ENCODE measurements at places on chromosomes 13 and 19.

GRCh38 chr19:35303357-35303915 is 11.5 kb downstream of the MAG start:
- DNase-seq = no peak

GRCh38 chr13:34863360-34864135 is 78.5 kb upstream of the NBEA start:
- no peak for DNase-seq

GRCh38 chr13:67632590-67632989 is 402.5 kb upstream of the PCDH9 start:
- no peak for DNase-seq

GRCh38 chr19:23286477-23286876 is 36.3 kb upstream of the ZNF724 start:
- DNase-seq = no peak

- DNase-seq = no peak
Observed at GRCh38 chr19:589693-590395, at the start of gene HCN2. TSS of gene HCN2 (plus strand) at chr19:589881. CDS start at chr19:589946, 65 bp downstream.

DNA sequence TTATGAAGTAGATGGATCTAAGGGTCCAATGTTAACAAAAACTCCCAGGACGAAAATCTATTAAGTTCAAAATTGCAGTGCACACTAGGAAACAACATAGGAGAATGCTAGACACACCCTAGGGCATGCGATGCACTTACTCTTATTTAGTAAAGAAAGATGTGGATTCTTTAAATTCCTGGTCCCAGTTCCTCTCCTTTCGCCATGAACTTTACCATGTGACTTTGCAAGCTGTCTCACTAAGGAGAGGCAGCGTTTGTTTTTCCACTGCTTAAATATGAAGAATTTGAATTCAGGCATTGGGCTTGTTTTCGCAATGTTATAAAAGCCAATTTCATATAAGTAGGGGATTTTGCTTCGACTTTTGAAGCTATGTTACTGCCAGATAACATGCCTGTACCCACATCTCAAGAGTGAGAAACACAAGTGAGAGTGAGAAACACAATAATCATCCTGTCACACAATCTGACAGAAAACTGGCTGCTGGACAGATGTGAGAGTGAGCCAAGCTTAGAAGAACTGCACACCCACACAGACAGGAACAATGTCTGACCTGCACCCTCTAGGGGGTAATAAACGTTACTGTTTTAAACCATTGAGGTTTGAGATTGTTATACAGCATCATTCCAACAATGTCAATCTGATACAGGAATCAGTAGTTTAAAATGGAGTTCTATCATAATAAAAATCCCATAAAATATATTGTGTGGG is 1308.4 kb downstream of the SLITRK5 start:
- DNase-seq = no peak

DNA sequence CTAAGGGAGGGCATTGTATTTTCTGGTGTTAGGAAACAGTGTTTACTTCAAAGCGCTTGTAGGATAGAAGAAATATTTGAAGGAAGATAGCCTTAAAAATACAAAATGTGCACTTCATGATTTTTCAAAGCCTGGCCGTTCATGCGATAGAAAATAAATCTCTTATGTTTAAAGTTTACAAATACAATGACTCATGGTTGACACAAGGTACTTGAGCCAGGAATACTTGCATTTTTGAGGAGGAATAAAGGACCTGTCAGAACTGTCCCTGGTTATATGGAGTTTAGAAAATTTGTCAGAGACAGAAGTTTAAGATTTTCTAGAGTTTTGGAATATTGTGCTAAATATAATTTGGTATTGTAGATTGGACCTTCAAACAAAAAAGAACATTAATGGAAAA is 1223.2 kb upstream of the SLC10A2 start:
- DNase-seq = no peak

GRCh38 chr13:39550931-39551330 is 52.1 kb downstream of the LHFPL6 start:
- DNase-seq = no peak

GRCh38 chr13:39835253-39835652 is 179.8 kb downstream of the COG6 start:
- DNase-seq = peak; percentile 46

Data from NCI-H187 (cell line).